ENCODE measurements at places on chromosomes 3 and 15. TPM values are rescaled to one million over a fixed set of nuclear protein-coding genes. Genes with fewer than 3 reads are reported as not detected.

GRCh38 chr3:2595486-2595885 lies 496.8 kb downstream of the CNTN4 start:
- no peaks in the 10 kb centered on the region for H3K27me3 ChIP-seq
- H3K27ac ChIP-seq = no peak overlapping the region
- H3K36me3 ChIP-seq = no peaks in the 10 kb centered on the region
- H3K4me3 ChIP-seq = no peak overlapping the region
- H3K4me1 ChIP-seq = no peaks in the 10 kb centered on the region

- H3K27ac ChIP-seq = no peak overlapping the region
- H3K36me3 ChIP-seq = no peaks in the 10 kb centered on the region
Measured at GRCh38 chr15:65981837-65982626, 112.7 kb downstream of the RAB11A start.

DNA sequence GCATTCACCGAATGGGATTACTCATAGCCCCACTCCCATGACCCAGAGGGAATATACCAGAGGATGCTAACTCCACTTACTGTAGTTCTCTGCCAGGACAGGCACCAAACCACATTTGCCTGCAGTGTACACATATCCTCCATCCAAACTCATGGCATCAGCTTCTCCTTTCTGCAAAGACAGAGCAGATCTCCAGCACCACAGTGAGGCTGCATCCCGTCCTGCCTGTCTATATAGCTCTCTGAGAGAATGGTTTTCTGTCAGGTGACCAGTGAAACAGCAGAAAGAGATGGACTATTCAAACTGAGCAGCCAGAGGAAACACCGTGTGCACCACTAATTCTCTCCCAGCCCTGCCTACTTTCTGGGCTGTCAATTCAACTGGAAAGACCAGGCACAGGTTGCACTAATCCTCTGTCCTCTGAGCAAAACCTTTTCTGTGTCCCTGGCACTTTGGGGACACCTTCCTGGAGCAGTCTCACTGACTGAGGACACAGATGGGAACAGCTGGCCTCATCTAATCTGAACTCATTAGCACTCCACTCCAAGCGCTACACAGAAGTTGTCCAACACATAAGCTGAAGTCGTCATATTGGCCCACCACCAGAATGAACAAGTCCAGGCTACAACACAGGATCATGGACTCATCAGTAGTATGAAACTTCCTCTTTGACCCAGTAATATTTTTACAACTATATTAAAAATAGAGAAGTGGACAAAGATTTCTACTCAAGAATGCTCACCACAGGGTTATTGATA lies 17.3 kb downstream of the LTF start:
- H3K36me3 ChIP-seq = no peaks in the 10 kb centered on the region
- no peak for DNase-seq
- H3K27ac ChIP-seq = no peak overlapping the region

DNA sequence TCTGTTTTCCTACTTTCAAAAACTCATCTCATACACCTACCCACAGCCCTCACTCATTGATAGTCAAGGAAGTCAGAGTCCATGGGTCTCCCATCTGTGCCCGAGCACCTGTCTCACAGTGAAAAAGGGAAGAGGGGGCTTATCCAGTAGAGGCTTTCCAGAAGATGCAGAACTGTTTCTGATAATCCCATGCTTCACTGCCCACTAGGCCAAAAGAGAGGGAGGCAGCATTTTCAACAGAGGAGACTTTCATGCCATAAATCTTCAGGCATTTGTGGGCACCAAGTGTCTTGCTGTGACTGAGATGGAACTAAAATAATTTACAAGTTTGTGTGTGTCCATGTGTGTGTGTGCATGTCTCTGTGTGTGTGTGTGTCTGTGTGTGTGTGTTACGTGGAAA lies 117.9 kb upstream of the PHLDB2 start:
- no peak overlapping the region for H3K4me3 ChIP-seq
- peaks cover 11% of the 10 kb centered on the region for H3K36me3 ChIP-seq
- H3K27ac ChIP-seq = no peak overlapping the region
- H3K4me1 ChIP-seq = peaks cover 19% of the 10 kb centered on the region
- DNase-seq = no peak

- no peak overlapping the region for H3K27ac ChIP-seq
- H3K36me3 ChIP-seq = no peaks in the 10 kb centered on the region
- H3K27me3 ChIP-seq = no peaks in the 10 kb centered on the region
- H3K4me1 ChIP-seq = no peaks in the 10 kb centered on the region
Measured at GRCh38 chr3:145035682-145036081, 1064.1 kb downstream of the DIPK2A start.

- no peaks in the 10 kb centered on the region for H3K36me3 ChIP-seq
- peaks cover 73% of the 10 kb centered on the region for H3K27me3 ChIP-seq
- DNase-seq = no peak
- no peak within 1 kb of the TSS for H3K4me3 ChIP-seq
- H3K27ac ChIP-seq = no peak within 1 kb of the TSS
Measured at GRCh38 chr15:79090487-79091203, at the start of gene RASGRF1. TSS of gene RASGRF1 (minus strand) at chr15:79090780. CDS start at chr15:79090498, 282 bp downstream.

DNA sequence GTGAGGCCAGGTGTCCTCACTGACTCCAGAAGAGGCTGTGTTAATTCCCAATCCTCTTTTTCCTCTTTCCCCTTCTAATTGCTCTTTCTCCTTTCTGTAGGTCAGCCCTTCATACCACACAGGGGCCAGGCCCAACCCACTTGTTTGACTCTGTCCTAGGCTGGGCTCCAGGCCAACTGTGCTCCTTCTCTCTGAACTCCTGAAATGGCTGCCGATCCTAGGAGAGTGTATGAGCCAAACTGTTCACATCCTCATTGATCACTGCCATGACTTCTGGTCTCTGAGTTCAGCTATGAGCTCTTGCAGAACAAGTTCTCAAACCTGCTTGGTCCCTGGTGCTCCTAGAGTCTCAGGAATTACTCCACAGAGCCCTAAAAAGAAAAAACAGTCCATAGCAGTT lies 145.1 kb downstream of the VGLL4 start:
- no peak overlapping the region for H3K4me3 ChIP-seq
- no peaks in the 10 kb centered on the region for H3K27me3 ChIP-seq
- peaks cover 5% of the 10 kb centered on the region for H3K36me3 ChIP-seq
- DNase-seq = no peak

- no peaks in the 10 kb centered on the region for H3K4me1 ChIP-seq
- H3K36me3 ChIP-seq = no peaks in the 10 kb centered on the region
- H3K4me3 ChIP-seq = no peak overlapping the region
Measured at GRCh38 chr3:70703305-70704102, 391.1 kb upstream of the MDFIC2 start.

DNA sequence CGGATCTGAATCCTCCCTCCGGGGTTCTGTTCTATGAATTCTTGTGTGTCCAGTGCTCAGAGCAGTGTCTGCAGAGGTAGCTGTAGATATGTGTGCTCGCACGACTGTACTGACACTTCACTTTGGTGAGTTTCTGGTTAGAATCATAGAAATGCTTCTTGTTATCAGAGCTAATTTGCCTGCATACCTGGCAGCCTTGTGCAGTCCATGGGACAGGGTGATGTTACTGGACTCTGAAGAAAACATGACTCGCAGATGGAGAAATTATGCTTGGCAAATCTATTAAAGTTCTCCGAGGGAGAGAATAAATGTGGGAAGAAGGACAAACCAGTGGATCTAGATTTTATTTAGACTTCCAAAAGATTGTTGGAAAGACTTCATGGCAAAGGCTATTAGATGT lies 12.2 kb downstream of the CGNL1 start:
- no peak for DNase-seq
- no peaks in the 10 kb centered on the region for H3K36me3 ChIP-seq
- no peaks in the 10 kb centered on the region for H3K4me1 ChIP-seq
- H3K4me3 ChIP-seq = no peak overlapping the region

GRCh38 chr15:80418892-80419537 lies 14.8 kb downstream of the ARNT2 start:
- no peak for DNase-seq
- H3K27me3 ChIP-seq = peaks cover 20% of the 10 kb centered on the region

DNA sequence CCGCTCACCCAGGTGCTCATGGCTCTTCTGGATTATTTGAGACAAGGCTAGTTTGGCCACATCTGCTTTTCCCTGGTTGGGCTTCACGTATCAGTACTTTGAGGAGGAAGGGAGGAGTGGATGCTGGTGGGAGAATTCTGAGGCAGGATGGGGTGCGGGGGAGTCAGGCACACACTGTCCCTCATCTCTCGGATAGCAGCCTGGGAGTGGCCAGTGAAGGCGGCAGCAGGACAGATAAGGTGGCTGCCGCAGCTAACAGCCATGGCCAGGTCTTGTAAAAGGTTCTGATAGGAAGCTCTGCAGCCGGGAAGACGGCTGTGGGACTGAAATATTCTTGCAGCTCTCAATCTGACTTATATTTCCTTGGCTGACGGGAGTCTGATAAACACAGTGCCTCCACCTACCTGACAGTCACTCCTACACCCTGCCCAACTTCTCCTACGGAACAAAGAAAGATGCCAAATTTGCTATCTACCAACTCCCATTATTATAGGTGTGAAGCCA lies 87.3 kb downstream of the MESD start:
- H3K27me3 ChIP-seq = no peaks in the 10 kb centered on the region
- no peaks in the 10 kb centered on the region for H3K36me3 ChIP-seq
- H3K4me1 ChIP-seq = no peaks in the 10 kb centered on the region
- no peak for DNase-seq

- H3K4me3 ChIP-seq = no peak overlapping the region
- no peak overlapping the region for H3K27ac ChIP-seq
- peaks cover 18% of the 10 kb centered on the region for H3K36me3 ChIP-seq
- H3K27me3 ChIP-seq = no peaks in the 10 kb centered on the region
- DNase-seq = no peak
Measured at GRCh38 chr3:11430207-11430606, 158.0 kb downstream of the ATG7 start.

DNA sequence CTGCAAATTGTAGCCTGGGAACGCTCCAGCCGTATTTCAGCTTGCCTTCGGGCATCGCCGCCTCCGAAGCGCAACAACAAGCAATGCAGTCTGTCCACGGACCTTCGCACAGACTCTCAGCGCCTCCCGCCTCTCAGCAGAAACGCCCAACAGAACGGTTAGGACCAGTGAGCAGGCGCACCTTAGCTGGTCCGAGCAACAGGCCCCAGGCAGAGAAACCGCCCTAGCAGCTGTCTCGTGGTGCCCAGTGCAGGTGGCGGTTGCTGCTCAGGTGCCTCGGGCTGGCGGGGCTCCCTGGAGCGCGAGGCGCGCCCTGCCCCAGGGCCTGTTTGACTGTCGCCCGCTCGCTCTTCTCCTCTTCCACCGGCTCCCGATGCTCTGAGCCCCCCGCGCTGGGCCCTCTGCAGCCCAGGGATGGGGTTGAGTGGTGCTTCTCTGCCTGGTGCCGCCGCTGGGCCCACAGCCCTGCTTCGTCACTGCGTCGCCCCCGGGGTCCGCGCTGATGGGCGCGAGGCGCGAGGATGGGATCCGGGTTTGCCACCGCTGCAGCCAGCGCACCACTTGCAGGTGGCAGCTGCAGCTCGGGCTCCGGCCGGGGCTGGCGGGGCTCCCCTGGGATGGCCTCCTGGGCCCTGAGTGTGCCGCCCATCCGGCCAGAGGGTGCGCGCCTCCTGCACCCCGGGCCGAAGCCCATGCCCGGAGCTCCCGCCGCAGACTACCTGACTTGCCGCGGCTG lies 268.4 kb upstream of the FRG2C start:
- no peaks in the 10 kb centered on the region for H3K36me3 ChIP-seq
- H3K4me1 ChIP-seq = no peaks in the 10 kb centered on the region
- no peak for DNase-seq
- H3K27ac ChIP-seq = no peak overlapping the region
- H3K4me3 ChIP-seq = no peak overlapping the region

DNA sequence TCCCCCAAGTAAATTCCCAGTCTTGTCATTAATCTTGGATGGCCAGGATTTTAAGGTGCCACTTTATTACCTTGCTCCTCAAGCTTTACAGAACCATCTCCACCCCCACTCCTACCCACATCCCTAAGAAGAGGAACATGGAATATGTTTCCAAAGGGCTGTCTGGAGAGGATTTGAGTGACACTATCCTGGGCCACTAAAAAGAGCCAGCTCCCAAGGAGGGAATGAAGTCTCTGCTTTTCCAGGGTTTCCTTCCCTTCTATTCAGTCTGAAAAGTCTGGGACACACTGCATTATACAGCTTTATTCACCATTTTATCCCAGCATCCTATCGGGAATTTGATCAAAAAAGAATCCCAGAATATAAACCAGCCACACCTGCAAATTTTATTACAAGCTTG lies 35.6 kb upstream of the MECOM start:
- H3K27ac ChIP-seq = no peak overlapping the region
- no peak overlapping the region for H3K4me3 ChIP-seq
- no peaks in the 10 kb centered on the region for H3K4me1 ChIP-seq
- no peak for DNase-seq

- no peak overlapping the region for H3K4me3 ChIP-seq
- no peak for DNase-seq
- H3K4me1 ChIP-seq = no peaks in the 10 kb centered on the region
- H3K27ac ChIP-seq = no peak overlapping the region
Measured at GRCh38 chr3:188370081-188370830, 216.3 kb downstream of the LPP start.

- H3K36me3 ChIP-seq = no peaks in the 10 kb centered on the region
- H3K4me3 ChIP-seq = no peak overlapping the region
- peaks cover 32% of the 10 kb centered on the region for H3K27me3 ChIP-seq
Measured at GRCh38 chr3:132726341-132726823, 4.2 kb upstream of the NPHP3 start.

GRCh38 chr3:126397610-126398422 lies 3.1 kb downstream of the CFAP100 start:
- no peaks in the 10 kb centered on the region for H3K36me3 ChIP-seq
- peaks cover 28% of the 10 kb centered on the region for H3K27me3 ChIP-seq
- H3K4me1 ChIP-seq = no peaks in the 10 kb centered on the region
- no peak overlapping the region for H3K4me3 ChIP-seq

DNA sequence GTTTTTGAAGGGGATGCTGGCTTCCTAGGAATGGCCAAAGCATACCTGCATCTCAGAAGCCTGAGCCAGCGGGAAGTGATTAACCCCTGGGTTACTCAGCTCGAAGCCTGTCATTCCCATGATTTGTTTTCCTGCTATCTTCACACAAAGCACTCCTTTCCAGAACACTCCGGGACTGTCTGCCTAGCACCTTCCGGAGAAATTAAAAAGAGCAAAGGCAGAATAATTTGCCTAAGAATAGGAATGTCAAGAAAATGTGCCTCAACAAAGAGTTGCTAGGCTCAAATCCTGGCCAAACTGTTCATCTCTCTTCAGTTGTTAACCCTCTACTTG lies 34.1 kb downstream of the TPM1 start:
- H3K4me1 ChIP-seq = peaks cover 16% of the 10 kb centered on the region
- no peak for DNase-seq
- no peak overlapping the region for H3K27ac ChIP-seq
- peaks cover 5% of the 10 kb centered on the region for H3K27me3 ChIP-seq
- no peak overlapping the region for H3K4me3 ChIP-seq

- H3K4me3 ChIP-seq = no peak overlapping the region
- no peaks in the 10 kb centered on the region for H3K27me3 ChIP-seq
- peak overlapping the region; percentile 0 for H3K27ac ChIP-seq
- H3K4me1 ChIP-seq = peaks cover 54% of the 10 kb centered on the region
- DNase-seq = no peak
Measured at GRCh38 chr3:112134335-112135124, 1.5 kb upstream of the GCSAM start.

The EPHB1 gene
- total RNA-seq = 0.35 TPM

The GREM1 gene
- total RNA-seq = not detected

The AP3B2 gene
- total RNA-seq = not detected

The KCNMB2 gene
- not detected for total RNA-seq

The GATA2 gene
- total RNA-seq = 0.28 TPM

The ACAP2 gene
- 58.4 TPM for total RNA-seq

The RARRES1 gene
- total RNA-seq = not detected

The MYL3 gene
- not detected for total RNA-seq

The TRPM1 gene
- not detected for total RNA-seq

The GP5 gene
- 0.28 TPM for total RNA-seq

The MOBP gene
- not detected for total RNA-seq

The IL17RD gene
- not detected for total RNA-seq

The AGTR1 gene
- total RNA-seq = not detected

The CPNE9 gene
- total RNA-seq = not detected

The IMPG2 gene
- total RNA-seq = 0.29 TPM
